ENCODE measurements at places on chromosomes 12 and 14.

- no peak for DNase-seq
Measured at GRCh38 chr12:128365032-128365431, 98.1 kb downstream of the TMEM132C start.

GRCh38 chr14:38248321-38249028 is 7.4 kb downstream of the CLEC14A start:
- DNase-seq = no peak

DNA sequence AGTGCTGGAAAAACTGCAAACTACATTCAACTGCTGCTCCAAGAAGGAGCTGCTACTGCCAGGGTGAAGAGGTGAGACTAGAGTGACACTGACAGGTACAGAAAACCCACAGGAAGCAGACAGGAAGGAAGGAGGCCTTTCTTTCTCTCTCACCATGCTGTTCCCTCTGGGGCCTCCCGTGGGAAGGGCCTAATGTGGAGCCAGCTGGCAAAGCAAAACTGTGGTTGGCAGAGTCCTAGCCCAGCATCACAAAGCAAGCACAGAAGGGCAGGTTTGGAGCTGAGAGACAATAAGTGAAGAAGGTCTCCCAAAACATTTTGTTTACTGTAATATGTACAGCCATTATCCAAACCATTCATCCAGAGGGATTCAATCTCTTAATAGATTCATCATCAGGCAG is 122.5 kb upstream of the MAX start:
- no peak for DNase-seq

- no peak for DNase-seq
Measured at GRCh38 chr12:92078167-92079053, 67.2 kb downstream of the BTG1 start.

GRCh38 chr14:81311778-81312177 is 88.3 kb downstream of the STON2 start:
- DNase-seq = no peak

DNA sequence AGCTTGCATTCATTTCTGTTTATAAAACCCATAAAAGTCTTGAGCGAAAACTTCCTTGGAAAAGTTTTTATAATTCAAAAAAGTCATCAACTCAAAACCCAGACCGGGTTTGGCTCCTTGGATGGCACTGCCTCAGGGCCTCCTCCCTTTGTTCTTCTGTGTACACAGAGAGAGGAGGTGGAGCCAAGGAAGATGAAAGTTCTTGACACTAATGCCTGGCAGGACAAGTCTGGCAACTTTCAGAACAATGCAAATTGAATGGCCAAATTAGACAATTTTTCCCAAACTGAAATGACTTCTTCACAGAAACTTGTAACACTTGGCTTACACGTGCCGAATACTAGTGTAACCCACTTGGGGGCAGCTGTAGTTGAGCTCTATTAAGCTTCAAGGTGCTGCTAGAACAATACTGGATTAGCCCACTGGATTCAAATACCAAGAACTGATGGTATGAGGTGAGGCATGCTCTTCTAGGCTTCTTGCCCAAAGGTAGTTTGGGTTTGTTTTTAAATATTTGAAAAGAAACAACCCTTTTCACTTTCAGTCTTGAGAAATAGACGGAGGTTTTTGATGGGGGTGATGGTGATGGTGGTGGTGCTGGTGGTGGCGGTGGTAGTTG is 86.6 kb upstream of the FRMD6 start:
- peak; percentile 52 for DNase-seq

- DNase-seq = peak; percentile 64
Measured at GRCh38 chr14:57889245-57889644, 23.4 kb upstream of the SLC35F4 start.

GRCh38 chr14:105204931-105205672 is 24.0 kb upstream of the NUDT14 start:
- no peak for DNase-seq

DNA sequence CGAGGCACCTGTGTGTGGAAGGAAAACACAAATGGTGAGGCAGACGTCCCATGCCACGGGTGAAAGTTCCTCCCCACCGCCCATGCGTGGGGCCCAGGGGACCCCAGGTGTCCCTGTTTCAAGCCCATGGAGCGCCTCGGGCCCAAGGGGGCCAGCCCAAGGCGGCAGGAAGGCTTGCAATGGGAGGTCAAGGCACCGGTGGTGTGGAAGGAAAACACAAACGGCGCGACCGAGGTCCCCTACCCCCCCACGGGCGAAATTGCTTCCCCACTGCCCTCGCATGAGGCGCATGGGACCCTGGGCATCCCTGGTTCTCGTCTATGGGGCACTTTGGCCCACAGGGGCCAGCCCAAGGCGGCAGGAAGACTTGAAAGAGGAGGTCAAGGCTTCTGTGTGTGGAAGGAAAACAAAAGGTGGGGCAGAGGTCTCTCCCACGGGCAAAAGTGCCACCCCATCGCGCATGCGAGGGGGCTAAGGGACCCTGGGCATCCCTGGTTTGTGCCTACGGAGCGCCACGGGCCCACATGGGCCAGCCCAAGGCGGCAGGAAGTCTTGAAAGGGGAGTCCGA is 379.4 kb downstream of the ALG10 start:
- peak; percentile 9 for DNase-seq

DNA sequence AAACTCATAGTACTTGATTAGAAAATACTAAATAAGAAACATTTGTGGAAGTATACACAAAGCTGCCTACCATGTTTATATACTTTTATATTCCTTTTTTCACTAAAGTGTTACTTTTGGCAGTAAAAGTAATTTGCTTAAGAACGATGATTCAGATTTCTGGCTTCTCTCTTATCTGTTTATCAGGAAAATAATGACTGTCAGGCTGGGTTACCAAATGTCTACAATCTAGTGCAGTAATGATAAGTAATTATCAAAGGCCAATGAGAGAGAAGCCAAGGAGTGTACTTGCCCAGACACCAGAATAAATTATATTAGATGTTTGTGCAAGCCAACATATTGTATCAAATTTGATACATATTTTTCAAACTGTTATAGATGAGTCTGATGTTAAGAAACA is 113.4 kb downstream of the RALGAPA1 start:
- DNase-seq = no peak

- no peak for DNase-seq
Measured at GRCh38 chr12:123126294-123127181, 24.4 kb downstream of the PITPNM2 start.

- no peak for DNase-seq
Measured at GRCh38 chr12:76569685-76570604, 10.4 kb upstream of the OSBPL8 start.

GRCh38 chr12:10196210-10196609 is 16.5 kb upstream of the GABARAPL1 start:
- DNase-seq = no peak

DNA sequence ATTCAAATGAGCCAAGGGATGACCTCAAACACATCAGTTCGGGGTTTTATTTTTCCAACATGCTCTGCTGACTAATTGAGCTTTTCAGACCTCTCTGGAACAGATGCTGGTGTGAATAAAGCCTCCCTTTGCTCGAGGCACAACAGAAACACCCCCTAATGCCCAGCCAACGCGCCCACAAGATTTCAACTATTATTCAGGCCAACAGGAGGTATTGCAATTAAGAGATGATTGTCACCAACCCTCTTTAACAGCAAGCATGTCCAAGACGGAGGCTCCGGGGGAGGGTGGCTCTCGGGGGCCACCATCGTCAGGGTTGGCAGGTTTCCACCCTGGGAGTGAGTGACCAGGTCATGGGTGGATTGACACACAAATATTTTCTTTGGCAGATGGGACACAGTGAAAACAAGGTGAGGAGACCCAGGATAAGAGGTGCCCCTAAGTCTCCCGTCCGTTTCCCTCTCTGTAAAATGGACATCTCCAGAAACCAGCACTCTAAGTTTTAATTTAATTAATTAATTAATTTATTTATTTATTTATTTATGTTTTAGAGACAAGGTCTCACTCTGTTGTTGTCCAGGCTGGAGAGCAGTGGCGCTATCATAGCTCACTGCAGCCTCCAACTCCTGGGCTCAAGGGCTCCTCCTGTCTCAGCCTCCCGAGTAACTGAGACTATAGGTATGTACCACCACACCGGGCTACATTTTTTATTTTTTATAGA is 56.1 kb downstream of the MAP1LC3B2 start:
- no peak for DNase-seq

DNA sequence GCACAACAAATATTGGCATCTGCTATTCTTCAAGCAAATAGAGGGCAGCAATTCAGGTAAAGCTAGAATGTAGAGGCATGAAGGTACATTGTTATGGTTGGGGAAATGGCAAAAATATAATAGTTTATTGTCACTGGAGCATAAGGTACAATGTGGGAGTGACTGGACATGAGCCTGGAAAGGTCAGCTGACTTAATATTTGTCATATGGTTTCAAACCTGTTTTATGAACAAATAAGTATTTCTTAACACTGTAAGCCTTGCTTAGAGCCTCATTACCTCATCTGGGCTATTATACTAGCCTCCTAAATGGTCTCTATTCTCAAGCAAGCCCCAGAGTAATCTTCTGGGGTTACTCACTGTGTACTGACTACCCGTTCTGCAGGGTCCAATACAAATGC is 33.7 kb downstream of the FAM177A1 start:
- no peak for DNase-seq

DNA sequence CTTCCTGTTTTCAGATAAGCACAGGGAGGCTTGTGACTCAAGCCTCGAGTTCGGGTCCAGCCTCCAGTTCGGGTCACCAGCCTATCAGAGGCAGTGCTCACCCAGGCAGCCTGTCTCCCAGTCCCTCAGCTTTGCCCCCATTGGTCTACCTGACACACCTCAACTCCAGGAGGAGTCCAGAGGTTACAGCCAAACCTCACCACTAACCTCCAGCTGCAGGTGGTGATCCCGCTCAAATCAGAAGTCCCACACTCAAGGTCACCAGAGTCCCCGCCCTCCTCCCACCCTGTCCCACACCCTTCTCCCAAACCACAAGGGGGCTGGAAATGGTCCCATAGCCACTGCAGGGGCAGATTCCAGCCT is 42.1 kb downstream of the KDM2B start:
- DNase-seq = no peak

GRCh38 chr12:10012630-10013330 is 2.4 kb downstream of the CLEC12B start:
- DNase-seq = no peak

GRCh38 chr14:24094841-24095270 is 745 bp downstream of the PCK2 start:
- DNase-seq = no peak

DNA sequence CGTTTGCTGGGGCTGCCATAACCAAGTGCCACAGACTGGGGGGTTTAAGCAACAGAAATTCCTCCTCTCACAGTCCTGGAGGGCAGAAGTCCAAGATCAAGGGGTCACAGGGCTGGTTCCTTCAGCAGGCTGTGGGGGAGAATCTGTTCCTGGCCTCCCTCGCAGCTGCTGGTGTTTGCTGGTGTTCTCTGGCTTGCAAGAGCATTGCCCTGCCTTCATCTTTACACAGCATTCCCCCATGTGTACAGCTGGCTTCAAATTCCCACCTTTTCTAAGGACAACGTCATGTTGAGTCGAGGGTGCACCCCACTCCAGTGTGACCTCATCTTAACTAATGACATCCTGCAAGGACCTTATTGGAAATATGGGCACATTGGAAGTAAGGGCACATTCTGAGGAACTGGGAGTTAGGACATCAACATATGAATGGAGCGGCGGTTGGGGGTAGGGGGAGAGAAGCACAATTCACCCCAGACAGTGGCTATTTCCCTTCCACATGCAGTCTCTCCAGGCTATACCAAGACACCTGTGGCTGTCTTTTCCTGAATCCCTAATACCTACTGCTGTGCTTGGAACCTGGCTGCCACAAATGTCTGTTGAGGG is 123.6 kb downstream of the FOXN3 start:
- no peak for DNase-seq

DNA sequence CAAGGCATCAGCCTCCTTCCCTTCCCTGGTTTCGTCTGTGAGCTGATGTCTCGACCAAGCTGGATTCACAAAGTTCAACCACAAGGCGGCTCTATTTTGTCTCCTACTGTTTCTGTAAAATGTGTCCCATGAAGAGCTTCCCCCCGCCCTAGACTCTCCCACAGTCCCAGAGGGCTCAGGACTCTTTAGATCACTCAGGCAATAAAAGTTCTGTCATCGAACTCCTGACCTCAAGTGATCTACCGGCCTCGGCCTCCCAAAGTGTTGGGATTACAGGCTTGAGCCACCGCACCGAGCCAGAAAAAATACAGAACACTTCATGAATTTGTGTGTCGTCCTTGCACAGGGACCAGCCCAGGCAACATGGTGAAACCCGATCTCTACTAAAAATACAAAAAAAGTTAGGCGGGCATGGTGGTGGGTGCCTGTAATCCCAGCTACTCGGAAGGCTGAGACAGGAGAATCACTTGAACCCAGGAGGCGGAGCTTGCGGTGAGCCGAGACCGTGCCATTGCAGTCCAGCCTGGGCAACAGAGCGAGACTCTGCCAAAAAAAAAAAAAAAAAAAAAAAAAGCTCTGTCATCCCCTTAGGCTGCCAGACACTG is 149.4 kb downstream of the BCL11B start:
- no peak for DNase-seq

DNA sequence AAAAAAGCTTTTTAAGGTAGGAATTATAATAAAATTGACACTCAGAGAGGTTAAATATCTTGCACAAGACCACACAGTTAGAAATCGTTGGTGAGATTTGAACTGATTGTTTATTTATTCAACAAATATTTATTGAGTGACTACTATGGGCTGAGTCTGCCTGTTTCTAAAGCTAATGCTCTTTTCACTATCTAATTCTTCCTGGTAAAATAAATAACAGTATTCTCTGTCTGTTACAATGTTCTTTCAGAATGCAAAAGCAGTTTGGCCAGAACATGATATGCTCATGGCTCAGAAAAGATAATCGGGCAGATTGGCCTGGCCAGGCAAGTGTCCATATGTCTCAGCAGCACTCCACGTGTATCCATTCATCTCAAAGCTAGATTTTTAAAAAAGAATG is 82.0 kb downstream of the BTG1 start:
- DNase-seq = no peak

DNA sequence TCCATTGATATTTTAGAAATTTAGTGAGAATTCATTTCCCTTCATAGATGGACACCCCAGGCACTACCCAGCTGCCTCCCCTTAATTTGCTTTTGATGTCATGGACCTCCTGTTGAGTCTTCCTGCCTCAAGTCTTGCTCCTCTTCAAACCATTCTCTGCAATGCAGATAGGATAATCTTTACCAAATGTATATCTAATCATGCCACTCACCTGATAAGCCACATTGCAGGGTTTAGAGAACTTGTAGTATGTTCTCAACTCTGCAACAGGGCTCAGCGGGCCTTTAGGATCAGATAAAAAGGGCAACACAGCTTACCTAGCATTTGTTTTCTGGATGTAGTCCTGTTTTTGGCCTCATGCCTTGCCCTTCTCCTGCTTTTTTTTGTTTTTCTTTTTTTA is 234.5 kb downstream of the EMP1 start:
- no peak for DNase-seq

DNA sequence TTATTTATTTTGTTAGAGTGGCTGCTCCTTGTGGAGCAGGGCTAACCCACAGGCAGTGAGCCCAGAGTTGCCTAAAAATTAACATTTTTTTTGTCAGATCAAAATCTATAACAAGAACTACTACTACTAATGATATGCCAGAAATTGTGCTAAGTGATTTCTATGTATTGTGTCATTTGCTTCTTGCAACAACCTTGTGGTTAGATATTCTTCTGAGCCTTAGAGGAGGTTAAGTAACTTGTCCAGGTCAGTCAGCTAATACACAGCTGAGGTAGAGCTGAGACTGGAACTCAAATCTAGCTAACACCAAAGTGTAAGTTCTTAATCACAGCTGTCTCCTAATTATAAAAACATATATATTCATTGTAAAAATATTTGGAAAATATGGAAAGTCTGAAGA is 29.8 kb downstream of the CFL2 start:
- no peak for DNase-seq
